Activated CD8-positive, alpha-beta T cell treated with anti-CD3 and anti-CD28 coated beads, Interleukin-2, amount 10 ng/mL, durations not matched to agents 7 days and 5 days (primary cell): ENCODE measurements at places on chromosomes 7 and 10. TPM values are rescaled to one million over a fixed set of nuclear protein-coding genes. Genes with fewer than 3 reads are reported as not detected.

DNA sequence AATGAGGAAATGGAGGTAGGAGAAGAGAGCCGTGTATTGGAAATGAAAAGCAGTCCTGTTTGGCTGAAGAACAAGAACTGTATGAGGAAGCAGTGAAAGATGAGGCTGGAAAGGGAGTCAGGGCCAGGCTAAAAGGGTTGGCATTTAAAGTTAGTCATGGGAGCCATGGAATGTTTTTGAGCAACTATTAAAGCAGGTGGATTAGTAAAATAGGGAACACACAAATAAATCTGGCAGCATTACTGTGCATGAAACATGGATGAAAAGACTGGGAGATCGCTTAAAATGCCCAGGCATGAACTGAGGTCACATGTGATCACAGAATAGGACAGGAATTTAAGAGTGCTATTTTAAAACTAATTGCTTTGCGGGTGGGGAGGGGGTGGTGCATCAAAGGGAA, 1.4 kb upstream of the IFRD1 start:
- DNase-seq, result no peak

The TAS2R41 gene
- not detected for total RNA-seq

GRCh38 chr10:49273626-49274025, 25.3 kb upstream of the C10orf71 start:
- no peak for DNase-seq

- peak; percentile 50 for DNase-seq
Measured at GRCh38 chr10:101840102-101840684, 3.4 kb downstream of the KCNIP2 start.

The OTUD1 gene
- 8.9 TPM for total RNA-seq
